ENCODE measurements at places on chromosomes 4 and X. TPM values are rescaled to one million over a fixed set of nuclear protein-coding genes. Genes with fewer than 3 reads are reported as not detected.

DNA sequence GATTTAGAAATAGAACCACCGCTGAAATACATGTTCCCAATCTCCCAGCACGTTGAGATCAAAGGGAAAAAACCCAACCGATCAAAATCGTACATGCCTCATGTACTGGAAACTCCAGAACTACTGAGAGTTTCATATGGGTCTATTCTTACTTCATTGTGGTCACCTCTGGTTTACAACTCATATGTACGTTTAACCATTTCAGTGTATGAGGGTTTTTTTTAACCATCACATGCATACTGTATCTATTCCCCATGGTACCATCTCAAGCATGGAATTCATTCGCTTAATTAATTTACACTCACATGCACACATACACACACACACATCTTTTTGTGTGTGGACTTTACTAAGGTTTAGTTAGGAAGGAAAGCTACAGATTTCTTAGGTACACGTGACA lies 46.0 kb upstream of the CLNK start:
- H3K36me3 ChIP-seq, result no peaks in the 10 kb centered on the region
- H3K27me3 ChIP-seq, result no peaks in the 10 kb centered on the region
- no peak overlapping the region for H3K4me3 ChIP-seq

DNA sequence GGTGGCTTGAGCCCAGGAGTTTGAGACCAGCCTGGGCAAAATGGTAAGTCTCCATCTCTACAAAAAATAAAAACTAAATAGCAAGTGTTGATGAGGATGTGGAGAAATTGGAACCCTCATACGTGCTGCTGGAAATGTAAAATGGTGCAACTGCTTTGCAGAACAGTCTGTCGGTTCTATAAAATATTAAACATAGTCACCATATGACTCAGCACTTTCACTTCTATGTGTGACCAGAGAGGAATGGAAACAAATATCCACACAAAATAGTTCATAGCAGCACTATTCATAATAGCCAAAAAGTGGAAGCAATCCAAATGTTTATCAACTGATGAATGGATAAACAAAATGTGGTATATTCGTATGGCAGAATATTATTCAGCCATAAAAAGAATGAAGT lies 60.8 kb upstream of the FMR1 start:
- no peaks in the 10 kb centered on the region for H3K36me3 ChIP-seq
- peaks cover 14% of the 10 kb centered on the region for H3K4me1 ChIP-seq
- H3K27me3 ChIP-seq, result no peaks in the 10 kb centered on the region
- H3K27ac ChIP-seq, result no peak overlapping the region
- no peak overlapping the region for H3K4me3 ChIP-seq
- no peak for DNase-seq

- H3K27ac ChIP-seq, result no peak overlapping the region
- peaks cover 20% of the 10 kb centered on the region for H3K4me1 ChIP-seq
- H3K36me3 ChIP-seq, result no peaks in the 10 kb centered on the region
- no peak for DNase-seq
- H3K4me3 ChIP-seq, result no peak overlapping the region
Measured at GRCh38 chr4:54493862-54494261, 163.9 kb upstream of the KIT start.

The LNX1 gene
- polyA plus RNA-seq, result 2.1 TPM

Data from cardiac muscle cell (in vitro differentiated cells and primary cell).